ENCODE measurements at places on chromosomes 7 and 10.

GRCh38 chr7:74217455-74218342, 7.9 kb downstream of the LAT2 start:
- DNase-seq: no peak

DNA sequence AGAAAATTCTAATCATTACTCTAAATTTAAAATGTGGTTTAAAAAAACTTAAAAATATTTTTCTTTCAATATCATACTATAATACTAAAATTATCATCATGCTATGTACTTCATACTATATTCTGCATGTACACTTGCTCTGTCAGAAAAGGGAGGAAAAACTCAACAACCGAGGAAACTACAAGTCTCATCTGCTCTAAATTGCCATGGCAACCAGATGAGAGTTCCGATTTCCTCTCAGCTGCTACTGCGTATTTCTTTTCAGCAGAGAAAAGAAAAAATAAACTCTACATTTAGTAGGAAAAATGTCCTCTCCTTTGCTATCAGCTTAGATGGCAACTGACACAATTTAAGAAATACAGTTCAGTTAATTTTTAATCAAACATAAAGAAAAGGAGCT, 178.9 kb downstream of the SRPK2 start:
- no peak for DNase-seq

GRCh38 chr7:93374345-93374940, 142.3 kb downstream of the VPS50 start:
- DNase-seq: no peak

- no peak for DNase-seq
Observed at GRCh38 chr7:1409555-1409954, 49.7 kb downstream of the MICALL2 start.

DNA sequence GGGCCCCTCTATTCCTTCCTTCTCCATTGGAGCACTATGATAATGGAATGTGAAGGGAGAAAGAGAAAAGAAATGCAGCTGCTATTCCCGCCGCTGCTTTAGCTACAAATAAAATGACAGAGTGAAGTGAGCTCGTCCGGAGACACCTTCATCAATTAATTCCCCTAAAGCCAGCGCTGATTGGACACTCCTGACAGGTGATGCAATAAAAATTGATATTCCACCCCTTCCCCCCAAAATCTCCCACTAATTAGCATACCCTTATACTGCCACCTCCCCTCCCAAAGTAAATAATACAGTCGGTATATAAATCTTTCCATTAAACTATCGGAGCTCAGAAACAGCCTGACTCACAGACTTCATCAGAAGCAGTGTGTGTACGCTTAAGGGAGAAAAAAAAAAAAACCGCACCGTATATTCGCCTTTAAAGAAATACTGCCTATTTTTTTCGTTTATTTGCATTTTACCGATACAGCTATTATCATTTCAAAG, 7.3 kb downstream of the SKIDA1 start:
- no peak for DNase-seq

DNA sequence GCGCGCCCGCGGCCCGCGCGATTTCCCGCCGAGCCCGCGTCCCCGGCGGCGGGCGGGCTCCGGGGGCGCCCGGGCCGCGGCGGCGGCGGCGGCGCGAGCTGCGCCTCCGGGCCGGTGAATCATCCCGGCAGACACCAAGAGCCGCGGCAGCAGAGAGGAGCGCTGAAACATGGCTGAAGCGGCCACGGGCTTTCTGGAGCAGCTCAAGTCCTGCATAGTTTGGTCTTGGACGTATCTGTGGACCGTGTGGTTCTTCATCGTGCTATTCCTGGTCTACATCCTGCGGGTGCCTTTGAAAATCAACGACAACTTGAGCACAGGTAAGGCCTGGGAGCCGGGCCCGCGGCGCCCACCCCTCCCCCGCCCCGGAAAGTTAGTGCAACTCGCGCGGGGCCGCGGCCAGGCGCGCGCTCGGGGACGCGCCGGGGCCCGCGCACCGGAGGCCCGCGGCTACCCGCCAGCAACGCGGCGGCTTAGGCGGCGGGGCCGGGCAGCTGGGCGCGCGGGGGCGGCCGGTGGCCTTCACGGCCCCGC, at the start of gene ST7:
Gene ST7, plus strand, starts transcription at position 130 of the 534 bp plus-strand sequence. Its CDS starts 40 bp downstream, at position 170.
- peak; percentile 47 for DNase-seq

DNA sequence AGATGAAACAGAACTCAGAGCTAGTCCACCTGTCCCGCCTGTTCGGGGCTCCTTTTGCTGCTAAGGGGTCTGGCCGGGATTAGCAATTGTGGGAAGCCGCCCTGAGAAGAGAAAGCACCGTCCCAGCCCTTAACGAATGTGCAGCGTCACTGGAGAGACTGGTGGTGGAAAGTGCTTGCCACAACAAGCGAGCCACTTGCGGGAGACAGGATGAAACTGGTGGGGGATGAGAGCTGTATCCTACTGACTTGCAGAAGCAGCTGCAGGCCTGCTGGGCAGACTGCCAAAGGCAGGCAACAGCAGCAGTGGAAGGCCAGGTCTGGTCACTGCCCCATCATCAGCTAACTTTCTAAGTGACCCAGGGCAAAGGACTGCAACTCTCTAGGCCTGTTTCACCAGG, 95.4 kb downstream of the FAM53B start:
- DNase-seq: no peak

GRCh38 chr10:133098426-133099124, 10.9 kb downstream of the ADGRA1 start:
- DNase-seq: no peak

GRCh38 chr7:22723181-22723601, 3.8 kb upstream of the IL6 start:
- DNase-seq: no peak

DNA sequence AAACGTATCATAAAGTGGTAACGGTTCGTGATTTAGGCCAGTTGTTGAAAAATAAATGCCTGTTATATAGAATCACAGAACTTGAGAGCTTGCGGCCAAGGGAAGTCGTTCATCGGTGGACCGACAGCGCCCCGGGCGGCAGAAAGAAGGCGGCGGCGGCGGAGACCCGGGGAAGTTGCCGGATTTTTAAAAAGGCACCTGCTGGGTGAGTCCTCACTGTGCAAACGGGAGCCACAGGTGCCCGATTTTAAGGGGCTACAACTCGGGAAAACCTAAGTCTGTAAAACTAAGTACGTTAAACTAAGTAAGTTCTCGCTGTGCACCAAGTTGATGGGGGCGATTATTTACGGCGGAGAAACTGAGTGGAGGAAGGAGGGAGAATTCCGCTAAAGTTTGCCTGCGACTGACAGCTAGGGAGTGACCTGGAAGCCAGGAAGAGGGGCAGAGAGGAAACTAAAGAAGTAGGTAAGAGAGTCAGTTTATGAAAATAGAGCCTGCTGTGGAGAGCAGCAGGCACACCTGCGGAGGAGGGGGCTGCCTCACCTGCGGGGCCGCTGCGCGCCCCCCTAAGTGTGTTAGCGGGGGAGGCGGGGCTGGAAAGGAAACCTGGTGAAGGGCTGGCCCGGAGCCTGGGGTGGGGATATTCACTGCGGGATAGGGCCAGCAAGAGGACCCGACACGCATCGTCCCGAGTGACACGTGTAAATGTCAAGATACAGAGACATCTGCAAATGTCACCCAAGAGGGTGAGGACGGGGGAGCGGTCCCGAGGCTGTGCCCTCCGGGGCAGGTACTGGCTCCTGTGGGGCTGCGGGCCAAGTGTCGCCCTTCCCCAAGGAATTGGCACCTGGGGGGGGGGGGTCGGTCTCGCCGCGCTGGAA, 996 bp downstream of the ADAM12 start:
- DNase-seq: no peak

- DNase-seq: no peak
Observed at GRCh38 chr10:131694781-131695495, 205.9 kb upstream of the PPP2R2D start.

GRCh38 chr7:157408258-157409101, 71.7 kb downstream of the DNAJB6 start:
- DNase-seq: no peak

- no peak for DNase-seq
Observed at GRCh38 chr10:856416-857157, 74.9 kb downstream of the LARP4B start.

DNA sequence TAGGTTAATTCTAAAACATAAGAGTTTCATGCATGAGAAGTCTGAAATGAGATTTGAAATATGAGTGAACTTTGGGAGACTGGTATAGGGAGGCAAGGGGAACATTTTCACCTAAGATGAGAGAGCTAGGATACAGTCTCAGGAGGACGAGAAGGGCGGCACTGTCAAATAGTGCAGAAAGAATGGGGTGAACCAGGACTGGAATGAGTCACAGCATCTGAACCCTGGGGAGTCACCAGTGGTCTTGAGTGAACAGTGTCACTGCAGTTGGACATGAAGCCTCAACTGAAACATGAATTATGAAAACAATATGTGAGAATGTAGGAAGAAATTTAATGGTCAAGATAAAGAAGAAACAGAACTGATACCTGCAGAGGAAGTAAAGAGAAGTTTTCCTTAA, 33.8 kb downstream of the GNG11 start:
- DNase-seq: no peak

DNA sequence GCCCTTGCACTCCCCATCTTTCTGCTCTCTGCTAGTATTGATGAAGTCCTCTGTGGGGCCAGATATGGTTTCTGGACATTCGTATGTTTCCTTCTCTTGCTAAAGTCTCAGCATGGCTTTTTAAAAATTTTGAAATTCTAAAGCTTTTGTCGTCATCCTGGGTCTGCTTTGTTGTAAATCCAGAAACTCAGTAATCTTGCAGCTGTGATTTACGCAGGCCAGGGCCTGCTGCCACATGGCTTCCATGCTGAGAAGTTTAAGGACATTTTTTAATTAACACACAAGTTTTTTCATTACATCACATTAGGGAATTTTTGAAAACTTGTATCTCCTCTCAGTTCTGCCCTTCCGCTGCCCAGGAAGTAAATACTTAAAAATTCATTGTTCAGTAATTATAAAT, 686.1 kb upstream of the IGFBP3 start:
- DNase-seq: no peak

- no peak for DNase-seq
Observed at GRCh38 chr7:1454542-1454941, 4.7 kb downstream of the MICALL2 start.

DNA sequence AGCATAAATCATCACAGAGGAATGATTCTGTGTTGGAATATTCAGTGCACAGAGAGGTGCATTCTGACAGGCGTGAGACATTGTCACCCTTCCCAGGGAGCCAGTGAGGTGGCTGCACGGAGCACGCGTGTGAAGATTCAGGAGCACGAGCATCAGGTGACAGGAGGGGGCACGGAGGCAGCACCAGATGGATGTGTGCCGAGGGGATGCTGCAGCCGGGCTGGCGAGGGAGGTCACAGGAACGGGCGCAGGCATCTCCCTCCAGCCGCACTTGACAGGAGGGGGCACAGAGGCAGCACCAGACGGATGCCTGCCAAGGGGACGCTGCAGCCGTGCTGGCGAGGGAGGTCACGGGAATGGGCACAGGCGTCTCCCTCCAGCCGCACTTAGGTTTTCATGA, 66.5 kb downstream of the DIP2C start:
- no peak for DNase-seq

DNA sequence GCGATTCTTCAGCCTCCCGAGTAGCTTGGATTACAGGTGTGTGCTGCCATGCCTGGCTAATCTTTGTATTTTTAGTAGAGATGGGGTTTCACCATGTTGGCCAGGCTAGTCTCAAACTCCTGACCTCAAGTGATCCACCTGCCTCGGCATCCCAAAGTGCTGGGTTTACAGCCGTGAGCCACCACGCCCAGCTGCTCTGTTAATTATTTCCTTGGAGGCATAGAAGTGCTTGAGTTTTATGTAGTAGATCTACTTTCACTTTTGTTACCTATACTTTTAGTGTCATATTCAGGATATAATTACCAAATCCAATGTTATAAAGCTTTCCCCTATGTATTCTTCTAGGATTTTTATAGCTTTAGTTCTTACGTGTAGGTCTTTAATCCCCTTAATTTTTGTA, 1093.0 kb downstream of the GATA3 start:
- no peak for DNase-seq

DNA sequence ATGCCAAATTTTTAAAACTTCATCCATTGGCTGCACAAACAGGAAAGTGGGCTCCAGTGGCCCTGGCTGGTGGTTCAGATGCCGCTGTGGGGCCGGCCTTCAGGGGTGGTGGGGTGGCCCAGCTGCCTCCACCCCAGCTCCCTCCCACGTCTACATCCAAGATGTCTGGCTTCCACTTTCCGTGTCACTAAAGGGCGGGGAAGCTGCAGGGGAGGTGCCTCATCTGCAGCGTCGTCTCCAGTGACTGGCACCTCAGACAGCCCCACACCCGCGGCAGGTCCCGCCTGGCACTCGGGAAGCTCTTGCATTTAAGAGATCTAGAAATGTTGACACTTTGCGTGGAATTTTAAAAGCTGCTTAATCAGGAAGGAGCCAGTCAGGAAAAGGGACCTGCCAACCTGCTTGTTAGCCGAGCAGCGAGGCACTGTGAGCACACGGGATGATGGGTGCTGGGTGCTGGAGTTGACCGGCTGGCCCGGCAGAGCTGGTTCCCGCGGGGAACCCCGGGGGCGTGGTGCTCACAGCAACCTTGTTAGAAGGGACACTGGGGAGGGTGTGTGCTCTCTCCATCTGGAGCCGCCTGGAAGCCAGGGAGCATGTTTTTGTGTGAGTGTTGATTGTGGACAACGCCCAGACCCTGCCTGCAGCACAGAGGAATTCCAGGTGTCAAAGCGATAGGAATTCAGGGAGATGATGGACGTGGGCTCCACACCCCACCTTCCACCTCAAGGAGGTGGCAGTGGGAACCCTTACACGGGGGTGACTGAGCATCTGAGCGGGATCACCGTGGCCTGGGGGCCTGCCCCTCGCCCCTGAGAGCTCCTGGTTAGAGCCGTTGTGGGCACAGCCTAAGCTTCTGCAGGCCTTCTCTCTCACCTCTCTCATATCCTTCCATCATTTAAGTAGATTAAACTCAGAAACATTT, 320.5 kb downstream of the PTPRN2 start:
- no peak for DNase-seq

DNA sequence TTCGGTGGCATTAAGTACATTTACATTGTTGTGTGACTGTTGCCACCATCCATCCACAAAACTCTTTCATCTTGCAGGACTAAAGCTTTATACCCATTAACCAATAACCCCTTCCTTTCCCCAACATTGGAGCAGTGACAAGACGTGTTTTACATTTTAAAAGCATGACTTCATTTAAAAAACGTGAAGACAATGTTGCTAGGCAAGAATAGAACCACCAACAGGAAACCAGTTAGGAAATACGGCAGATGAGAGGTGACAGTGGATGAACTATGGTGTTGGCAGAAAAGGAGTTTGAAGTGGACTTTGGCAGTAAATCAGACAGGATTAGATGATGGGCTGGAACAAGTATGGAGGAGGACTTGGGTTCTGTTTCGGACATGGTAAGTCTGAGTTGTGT, 17.0 kb downstream of the TMEM236 start:
- no peak for DNase-seq

GRCh38 chr7:134554417-134554966, 5.6 kb downstream of the AKR1B15 start:
- DNase-seq: no peak
